ENCODE measurements at places on chromosomes 5 and 9.

DNA sequence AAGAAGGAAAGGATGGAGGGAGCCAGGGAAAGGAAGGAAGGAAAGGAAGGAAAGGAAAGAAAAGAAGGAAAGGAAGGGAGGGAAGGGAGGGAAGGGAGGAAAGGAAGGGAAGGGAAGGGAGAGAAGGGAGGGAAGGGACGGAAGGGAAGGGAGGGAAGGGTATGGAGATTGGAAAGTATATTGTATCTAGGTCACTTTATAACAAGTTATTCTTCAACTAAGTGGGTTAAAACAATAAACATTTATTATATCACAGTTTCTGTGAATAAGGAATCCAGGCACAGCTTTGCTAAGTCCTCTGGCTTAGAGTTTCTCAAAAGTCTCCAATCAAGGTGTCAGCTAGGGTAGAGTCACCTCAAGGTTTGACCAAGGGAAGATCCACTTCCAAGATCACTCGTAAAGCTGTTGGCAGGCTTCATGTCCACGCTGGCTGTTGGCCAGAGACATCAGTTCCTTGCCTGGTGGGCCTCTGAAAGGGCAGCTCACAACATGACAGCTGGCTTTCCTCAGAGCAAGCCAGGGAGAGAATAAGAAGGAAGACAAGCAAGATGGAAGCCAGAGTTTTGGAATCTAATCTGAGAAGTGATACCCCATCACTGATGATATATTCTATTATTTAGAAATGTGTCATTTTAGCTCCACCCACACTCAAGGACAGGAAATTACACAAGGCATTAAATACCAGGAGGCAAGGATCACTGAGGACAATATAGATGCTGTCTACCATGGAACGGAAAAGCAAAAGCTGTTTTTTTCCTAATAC lies 105.1 kb downstream of the DEPDC1B start:
- DNase-seq, result no peak

- peak; percentile 98 for DNase-seq
These were observed 2.0 kb downstream of the CD74 start for GRCh38 chr5:150410524-150411244.

- DNase-seq, result no peak
These were observed 117.9 kb downstream of the ZSWIM6 start for GRCh38 chr5:61449804-61450492.

DNA sequence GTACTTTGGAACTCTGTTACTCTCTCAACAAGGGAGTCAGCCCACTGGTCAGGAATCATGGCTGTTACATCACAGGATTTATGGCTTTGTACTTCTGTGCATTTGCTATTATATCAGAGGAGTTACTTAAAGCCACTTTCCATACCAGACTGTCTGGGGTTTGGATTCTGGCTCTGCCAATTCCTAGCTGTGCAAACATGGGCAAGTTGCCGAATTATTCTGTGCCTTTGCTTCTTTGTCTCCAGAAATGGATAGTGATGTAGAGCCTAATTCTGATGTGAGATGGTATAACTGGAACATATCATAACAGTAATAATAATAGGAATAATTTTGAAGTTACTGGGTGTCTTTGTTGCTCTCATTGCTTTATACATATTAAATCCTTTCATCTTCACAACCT lies 1047.3 kb upstream of the SEMA6A start:
- no peak for DNase-seq

GRCh38 chr9:16833296-16833835 lies 37.1 kb downstream of the BNC2 start:
- DNase-seq, result no peak

DNA sequence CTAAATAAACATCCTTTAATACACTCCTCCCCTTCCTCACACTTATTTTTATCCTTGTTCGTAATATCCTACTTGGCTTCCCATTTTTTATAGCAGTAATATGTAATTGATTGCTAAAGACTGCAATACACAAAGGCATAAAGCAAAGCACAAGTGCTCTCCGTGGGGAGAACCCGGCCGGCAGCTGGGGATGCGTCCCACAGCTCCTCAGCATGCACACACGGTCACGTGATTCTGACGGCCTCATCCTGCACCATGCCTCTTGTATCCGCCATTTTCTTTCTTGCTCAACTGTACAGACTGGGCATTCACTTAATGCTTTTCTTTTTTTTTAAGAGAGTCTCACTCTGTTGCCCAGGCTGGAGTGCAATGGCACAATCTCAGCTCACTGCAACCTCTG lies 2.8 kb downstream of the BRD3OS start:
- no peak for DNase-seq

DNA sequence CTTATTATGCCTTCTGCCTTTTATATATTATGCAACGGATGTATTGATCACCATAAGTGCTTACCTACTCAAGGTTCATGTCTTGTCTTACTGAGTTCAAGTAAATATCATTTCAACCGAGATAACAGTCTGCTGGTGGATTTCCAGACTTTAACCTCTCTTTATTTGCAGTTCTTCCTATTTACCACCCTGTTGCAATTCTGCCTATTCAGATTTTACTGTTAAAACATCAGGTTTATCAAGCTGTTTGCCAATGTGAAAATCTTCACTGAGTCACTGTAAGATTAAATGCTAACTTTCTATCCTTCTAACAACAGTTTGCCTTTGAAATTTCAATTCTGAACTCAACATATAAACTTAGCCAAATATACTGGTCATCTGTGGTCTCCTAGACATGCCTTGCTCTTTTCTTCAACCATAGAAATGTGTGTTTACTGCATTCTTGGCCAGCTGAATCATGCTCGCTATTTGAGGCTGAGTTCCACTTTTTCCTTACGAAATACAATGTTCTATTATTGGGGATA lies 471.7 kb upstream of the RORB start:
- DNase-seq, result peak; percentile 9

DNA sequence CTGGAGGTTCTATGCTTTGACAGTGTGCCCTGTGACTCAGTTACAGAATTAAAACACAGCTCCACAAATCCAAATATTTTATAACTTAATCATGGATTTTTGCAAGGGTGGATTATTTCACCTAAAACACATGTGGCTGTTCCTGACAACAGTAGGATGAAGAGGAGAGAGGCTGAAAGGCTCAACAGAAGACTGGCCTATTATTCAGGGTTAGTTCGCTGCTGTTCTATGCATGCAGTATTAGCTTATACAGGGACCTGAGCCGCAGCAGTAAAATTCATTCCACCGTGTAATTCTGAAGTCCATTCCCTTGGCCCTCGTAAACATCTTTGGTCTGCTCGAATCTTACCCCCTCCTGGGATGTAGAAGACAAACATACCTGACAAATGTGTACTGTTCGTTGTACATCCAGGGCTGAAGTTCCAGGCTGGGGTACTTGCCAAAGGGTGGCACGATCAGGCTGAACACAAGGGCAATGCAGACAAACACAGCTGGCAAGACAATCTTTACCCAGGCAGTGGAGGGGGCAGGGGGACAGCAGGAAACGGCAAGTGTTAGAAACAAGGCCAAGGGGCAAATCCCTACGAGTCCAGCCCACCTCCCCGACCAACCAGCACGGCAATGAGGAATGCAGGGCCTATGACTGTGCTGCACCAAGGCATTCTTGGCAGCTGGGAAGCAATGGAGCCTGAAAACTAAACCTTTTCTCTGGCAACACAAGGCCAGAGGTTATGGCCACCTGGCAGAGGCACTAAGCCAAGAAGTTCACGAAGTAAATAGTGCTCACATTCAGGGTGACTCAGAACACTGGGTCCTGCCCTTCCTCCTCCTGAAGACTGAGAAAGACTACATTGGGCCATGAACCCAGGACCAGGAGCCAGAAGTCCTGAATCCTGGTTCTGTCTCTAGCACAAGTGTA lies 46.8 kb downstream of the NIPSNAP3B start:
- no peak for DNase-seq

GRCh38 chr5:52283221-52283620 lies 504.5 kb upstream of the ITGA1 start:
- DNase-seq, result no peak

- no peak for DNase-seq
These were observed 18.9 kb downstream of the SQSTM1 start for GRCh38 chr5:179839328-179840256.

GRCh38 chr5:56059854-56060253 lies 65.1 kb upstream of the IL6ST start:
- DNase-seq, result no peak

GRCh38 chr5:83025690-83026478 lies 51.3 kb downstream of the TMEM167A start:
- no peak for DNase-seq

DNA sequence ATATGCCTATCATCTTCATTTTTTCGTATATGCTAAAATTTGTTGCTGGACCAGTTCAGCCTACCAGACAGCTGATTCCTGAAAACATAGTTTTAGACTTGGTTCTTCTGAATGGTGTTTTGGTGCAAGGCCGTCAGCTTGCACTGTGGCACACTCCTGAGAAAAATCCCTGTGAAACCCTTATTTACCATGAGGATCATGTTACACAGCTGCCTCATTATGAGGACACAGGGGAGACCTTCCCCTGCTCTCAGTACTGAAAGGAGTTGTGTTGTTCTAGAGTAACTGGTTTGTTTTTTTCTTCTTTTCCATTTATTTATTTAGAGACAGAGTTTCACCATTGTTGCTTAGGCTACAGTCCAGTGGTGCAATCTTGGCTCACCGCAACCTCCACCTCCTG lies 37.6 kb downstream of the MAST4 start:
- no peak for DNase-seq

GRCh38 chr9:126704157-126704891 lies 90.6 kb downstream of the LMX1B start:
- no peak for DNase-seq

- peak; percentile 95 for DNase-seq
These were observed at the start of gene CCDC152 for GRCh38 chr5:42756606-42757601. Gene CCDC152 (plus strand): TSS chr5:42756818. CDS start chr5:42759122, 2,304 bp downstream.

- no peak for DNase-seq
These were observed 258.1 kb downstream of the SYK start for GRCh38 chr9:91059713-91060112.

Measured in MV-4-11 (cell line).